ENCODE measurements at places on chromosomes 5 and 9. TPM values are rescaled to one million over a fixed set of nuclear protein-coding genes. Genes with fewer than 3 reads are reported as not detected.

GRCh38 chr9:6543204-6543603, 102.3 kb downstream of the GLDC start:
- DNase-seq, result no peak

CCDC183 gene
- total RNA-seq, result 0.89 TPM

DBH gene
- total RNA-seq, result not detected

- DNase-seq, result no peak
Measured at GRCh38 chr5:66742083-66742895, 146.1 kb downstream of the MAST4 start.

MARVELD2 gene
- 0.71 TPM for total RNA-seq

DNA sequence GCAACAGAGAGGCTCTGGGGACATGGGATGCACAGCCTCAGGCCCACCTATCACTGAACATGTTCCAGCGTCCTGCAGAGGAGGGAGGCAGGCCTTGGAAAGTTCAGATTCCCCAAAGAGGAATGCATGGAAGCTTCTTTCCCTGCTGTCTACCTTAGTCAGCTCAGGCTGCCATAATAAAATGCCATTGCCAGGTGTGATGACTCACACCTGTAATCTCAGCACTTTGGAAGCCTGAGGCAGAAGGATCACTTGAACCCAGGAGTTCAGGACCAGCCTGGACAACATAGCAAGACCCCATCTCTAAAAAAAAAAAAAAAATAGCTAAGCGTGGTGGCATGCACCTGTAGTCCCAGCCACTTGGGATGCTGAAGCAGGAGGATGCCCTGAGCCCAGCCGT, 24.5 kb upstream of the TOR1B start:
- DNase-seq, result no peak

SV2C gene
- 0.05 TPM for total RNA-seq

ADGRD2 gene
- total RNA-seq, result not detected

- DNase-seq, result no peak
Measured at GRCh38 chr5:36243653-36244052, 1.9 kb upstream of the NADK2 start.

DNA sequence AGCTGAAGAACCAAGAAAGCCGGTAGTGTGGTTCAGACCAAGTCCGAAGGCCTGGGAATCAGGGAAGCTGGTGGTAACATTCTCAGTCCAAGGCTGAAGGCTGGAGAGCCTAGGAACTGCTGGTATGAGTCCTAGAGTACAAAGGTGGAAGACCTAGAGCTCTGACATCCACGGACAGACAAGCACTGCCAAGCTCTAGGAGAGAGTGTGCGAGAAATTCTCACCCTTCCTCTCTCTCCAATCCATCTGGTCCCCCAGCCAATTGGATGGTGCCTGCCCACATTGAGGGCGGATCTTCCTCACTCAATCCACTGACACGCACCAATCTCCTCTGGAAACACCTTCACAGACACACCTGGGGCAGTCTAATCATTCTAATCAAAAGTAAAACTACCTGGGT, 19.7 kb upstream of the ADAMTS19 start:
- DNase-seq, result no peak

TRPM3 gene
- not detected for total RNA-seq

GRCh38 chr5:68260467-68260866, 44.9 kb downstream of the PIK3R1 start:
- no peak for DNase-seq

DNA sequence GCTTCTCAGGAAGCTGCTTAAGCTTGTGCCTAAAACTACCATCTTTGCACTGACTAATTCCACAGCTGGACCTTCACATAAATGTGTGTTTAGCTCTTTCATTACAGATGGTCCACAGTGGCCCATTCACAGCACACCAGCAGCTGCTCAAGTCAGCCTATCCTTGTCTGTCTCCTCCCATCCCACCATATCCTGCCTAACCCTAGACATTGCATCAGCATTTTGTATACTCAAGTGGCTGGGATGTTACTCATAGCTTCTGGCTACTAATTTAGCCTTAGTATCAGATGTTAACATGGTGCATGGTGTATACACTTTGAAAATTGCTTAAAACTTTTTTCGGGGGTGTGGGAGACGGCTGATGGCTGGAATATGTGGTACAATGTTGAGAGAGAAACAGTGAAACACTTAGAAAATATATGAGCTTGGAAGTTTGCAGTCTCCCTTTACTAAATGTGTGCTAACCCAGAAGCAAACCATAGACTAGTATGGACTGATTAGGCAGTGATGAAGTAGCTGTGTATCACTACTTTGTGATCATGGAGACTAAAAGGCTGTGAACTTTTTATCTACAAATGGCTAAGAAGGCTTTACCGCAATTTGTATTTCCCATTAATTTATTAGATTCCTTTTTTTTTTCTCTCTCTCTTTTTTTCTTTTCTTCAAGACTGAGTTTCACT, 83.1 kb downstream of the JMY start:
- no peak for DNase-seq

DNA sequence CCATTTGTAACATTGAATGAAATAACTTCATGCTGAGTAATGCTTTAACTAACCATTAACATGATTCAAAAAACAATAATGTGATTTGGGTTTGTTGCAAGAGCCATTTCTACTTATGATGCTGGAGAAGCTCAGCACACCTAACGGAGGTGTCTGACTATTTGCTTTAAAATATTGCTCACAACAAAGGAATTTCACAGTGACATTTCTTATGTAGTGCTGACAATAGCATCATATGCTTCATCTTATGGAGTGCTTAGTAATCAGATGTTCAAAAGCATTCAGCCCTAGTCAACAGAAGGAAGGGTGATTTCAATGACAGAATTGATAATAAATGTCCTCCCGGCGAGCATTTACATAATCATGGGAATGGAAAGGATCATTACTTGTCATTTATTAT, 1003.3 kb upstream of the COX7C start:
- no peak for DNase-seq

DNA sequence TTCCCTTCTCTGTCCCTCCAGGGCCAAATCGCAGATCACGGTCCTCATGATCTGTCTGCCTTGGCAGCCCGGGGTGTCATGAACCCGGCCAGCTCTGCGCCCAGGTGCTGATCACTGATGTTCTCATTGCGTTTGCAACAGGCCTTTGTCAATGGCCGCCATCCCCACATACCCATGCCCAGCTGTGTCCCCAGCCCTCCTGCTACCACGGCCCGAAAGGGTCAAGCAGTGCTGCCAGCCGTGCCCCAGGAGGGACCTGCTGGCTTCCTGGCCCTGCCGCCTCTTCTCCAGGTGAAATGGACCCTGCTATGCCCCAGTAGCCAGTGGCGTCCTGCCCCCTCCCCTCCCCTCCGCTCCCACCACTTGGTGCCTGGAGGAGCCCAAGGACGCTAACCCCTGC, 12.8 kb upstream of the VAV2 start:
- DNase-seq, result no peak

DNA sequence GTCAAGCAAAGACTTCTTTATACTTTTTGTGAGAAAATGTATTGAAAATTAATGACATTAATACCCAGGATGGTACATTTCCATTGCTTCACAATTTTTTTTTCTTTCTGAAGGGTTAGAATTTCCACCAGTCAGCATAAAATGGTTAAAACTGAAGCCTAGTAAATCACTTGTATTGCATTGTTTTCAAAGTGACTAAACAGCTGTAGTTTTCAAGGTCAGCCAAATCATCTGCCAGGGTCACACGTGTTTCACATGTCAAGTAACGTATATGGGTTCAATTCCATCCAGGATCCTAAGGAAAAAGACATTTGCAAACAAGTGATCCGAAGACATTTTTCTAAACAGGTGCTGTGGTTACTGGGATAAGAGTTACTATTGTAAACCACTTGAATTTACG, 574.2 kb downstream of the RAB3C start:
- no peak for DNase-seq

DNA sequence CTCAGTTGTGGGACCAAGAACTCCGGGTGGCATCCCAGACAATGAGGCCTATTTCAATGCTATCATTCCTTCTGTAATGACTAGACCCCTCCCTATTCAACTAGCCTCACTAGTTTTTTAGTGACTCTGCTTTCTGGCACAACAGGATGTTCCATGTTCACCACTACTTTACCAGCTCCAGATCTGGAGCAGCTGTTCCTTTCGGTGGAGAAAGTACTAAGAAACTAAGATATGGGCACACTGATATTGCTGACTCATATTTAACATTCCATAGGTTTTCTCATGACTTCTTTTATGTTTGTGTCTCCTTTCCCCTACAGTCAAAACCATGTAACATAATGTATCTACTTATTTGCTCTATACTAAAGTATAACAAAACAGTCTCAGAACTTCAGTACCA, 24.1 kb downstream of the IL33 start:
- no peak for DNase-seq

DNA sequence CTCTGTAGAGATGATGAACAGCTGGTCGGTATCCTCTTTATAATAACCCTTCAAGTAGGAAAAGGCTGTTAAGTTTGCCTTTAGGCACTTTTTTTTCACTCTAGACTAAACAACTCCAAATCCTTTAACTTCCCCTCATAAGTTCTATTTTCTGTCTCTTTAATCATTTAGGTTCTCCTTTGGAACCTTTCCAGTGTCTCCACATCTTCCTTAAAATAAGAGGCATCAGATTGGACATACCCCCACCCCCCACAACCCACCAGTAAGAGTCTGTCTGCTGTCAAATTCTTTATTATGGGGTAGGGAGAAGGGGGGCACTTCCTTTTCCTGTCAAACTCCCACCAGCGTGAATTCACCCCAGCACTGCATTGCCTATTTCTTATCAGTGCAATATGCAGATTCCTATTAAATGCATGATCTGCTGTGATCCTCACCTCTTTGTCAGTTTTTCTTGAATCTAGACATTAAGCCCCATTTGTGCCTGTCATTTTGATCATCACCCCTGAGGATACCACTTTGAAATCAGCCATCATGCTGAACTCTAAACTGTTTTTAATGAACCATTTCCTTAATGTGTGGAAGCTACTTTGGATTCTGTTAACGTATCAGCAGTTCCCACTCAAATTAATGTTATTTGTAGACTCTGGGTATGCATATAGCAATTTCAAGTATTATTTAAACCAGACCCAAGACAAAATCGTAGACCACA, 212.2 kb downstream of the PDZD2 start:
- DNase-seq, result no peak

- DNase-seq, result no peak
Measured at GRCh38 chr9:35548571-35548970, 56.5 kb upstream of the TESK1 start.

GRCh38 chr9:133323211-133323610, 12.8 kb downstream of the SURF6 start:
- no peak for DNase-seq

SPINK7 gene
- not detected for total RNA-seq

DMGDH gene
- 2.4 TPM for total RNA-seq

ANKRA2 gene
- 19.7 TPM for total RNA-seq

ZNF454 gene
- 1.6 TPM for total RNA-seq

PLEKHG4B gene
- 3.8 TPM for total RNA-seq

CERCAM gene
- 128 TPM for total RNA-seq

- DNase-seq, result no peak
Measured at GRCh38 chr5:73776405-73776804, 150.4 kb downstream of the ARHGEF28 start.

DNA sequence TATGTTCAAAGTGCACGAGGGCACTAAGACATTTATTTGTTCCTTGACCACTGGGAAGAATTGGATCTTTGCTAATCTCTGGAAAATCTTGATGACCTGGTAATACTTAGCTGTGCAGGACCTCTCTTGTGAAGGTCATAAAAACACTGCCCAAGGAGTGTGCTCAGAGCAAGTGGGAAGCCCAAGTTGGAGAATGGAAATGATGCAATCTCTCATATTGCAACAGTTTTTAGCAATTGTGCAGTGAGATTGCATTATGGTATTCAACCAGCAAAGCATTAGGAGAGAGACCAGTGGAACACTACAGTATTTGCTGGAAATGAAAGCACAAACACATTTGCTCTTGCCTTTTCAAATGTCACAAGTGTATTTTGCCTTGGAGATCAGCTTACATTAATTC, 34.5 kb downstream of the TXNDC8 start:
- no peak for DNase-seq

- DNase-seq, result no peak
Measured at GRCh38 chr9:10172476-10172875, 440.3 kb downstream of the PTPRD start.

DNA sequence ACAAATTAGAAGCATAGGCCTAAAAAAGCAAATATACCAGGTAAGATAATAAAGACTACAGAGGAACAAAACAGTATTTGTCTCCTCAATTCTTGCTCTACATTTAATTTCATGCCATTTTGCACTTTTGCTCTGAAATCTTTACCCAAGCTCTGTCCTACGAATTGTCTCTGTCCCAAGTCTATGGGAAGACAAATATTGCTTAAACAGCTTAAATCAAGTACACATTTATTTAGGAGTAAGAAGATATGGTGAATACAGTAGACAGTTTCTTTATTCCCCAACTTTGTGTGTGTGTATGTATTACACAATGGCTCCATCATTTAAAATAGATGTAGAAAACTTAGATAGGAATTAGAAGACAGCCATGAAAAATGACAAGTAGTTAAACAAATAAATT, 163.5 kb upstream of the POU5F2 start:
- DNase-seq, result no peak

MYMK gene
- total RNA-seq, result not detected

GRCh38 chr5:9877488-9877887, 247.3 kb upstream of the TAS2R1 start:
- no peak for DNase-seq

DNA sequence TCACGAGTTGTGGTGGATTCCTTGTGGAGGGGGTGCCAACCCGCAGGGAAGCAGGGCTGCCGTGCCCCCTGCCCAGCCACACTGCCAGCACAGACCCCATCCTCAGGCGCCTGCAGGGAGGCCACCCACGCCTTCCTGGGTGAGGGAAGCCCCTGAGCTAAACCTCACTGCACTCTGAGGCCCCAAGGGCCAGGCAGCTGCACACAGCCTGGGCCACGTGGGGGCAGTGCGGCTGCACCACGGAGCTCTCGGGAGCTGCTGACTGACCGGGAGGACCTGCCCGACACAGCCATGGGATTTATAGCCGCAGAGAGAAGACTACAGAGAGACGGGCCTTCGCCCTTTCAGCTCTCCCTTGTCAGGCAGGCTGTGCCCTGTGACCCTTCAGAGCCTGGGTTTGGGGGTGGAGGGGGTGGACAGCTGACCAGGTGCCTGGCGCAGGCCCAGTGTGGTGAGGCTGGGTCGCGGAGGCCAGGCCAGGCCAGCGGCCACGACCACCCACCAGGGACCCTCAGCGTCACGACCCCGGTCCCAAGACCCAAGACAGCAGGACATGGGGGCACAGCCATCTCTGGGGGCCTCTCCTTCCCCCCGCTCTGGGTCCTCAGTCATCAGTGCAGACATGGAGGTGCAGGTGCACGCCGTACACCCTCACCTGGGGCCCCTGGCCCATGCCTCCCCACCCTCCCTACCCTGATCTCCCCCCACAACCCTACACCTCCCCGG, 4.3 kb upstream of the AHRR start:
- peak; percentile 92 for DNase-seq

CNTFR gene
- 0.18 TPM for total RNA-seq

SELENOP gene
- 70.3 TPM for total RNA-seq

- DNase-seq, result no peak
Measured at GRCh38 chr9:97534961-97535594, 33.6 kb downstream of the TMOD1 start.

GRCh38 chr9:35258660-35259474, 97.1 kb downstream of the UNC13B start:
- no peak for DNase-seq
